SK-N-SH treated with all-trans-retinoic acid at 6 μM for 48 hours (cell line): ENCODE measurements at places on chromosomes 7 and 10.

DNA sequence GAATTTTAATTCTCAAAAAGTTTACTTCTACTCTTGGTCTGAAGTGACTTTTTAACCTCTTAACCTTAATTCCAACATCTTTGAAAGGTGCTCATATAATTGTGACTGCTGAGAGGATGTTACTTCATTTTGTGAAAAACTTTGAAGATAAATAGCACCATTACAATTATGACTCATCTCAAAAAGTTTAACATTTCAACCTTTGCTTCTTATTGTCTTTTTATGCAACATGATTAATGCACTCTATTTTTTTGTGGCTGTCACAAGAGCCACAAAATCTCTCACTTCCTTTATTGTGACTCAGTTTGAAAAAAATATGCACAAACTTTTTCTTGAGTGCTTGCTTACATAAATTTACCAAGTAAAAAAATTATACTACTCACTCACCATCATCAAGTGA, 383.1 kb downstream of the LRRTM3 start:
- ATAC-seq = no peak

DNA sequence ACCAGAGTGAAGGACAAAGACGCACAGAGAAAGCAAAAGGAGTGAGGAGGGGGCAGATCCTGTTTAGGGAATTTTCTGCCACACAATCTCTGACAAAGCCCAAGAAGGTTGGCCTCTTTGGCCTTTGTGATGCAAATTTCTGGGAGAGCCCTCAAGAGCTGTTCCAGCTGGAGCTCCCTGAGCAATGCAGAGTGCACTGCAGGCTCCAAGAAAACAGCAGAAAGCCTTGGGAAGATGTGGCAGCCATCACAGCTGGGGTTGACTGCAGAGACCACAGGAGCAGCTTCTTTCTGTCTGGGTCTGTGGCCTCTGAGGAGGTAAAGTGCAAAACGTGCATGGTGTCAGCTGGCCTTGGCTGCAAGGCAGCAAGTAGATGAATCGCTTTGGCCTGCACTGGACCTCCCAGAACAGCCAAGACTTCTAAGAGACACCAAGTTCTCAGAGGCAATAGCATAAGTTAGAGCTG, 200.2 kb downstream of the ELMO1 start:
- no peak for ATAC-seq

- peak; percentile 44; the same call in 2 of the 3 replicates for ATAC-seq
These were observed 295.9 kb downstream of the CSTF2T start for GRCh38 chr10:51403521-51403920.

DNA sequence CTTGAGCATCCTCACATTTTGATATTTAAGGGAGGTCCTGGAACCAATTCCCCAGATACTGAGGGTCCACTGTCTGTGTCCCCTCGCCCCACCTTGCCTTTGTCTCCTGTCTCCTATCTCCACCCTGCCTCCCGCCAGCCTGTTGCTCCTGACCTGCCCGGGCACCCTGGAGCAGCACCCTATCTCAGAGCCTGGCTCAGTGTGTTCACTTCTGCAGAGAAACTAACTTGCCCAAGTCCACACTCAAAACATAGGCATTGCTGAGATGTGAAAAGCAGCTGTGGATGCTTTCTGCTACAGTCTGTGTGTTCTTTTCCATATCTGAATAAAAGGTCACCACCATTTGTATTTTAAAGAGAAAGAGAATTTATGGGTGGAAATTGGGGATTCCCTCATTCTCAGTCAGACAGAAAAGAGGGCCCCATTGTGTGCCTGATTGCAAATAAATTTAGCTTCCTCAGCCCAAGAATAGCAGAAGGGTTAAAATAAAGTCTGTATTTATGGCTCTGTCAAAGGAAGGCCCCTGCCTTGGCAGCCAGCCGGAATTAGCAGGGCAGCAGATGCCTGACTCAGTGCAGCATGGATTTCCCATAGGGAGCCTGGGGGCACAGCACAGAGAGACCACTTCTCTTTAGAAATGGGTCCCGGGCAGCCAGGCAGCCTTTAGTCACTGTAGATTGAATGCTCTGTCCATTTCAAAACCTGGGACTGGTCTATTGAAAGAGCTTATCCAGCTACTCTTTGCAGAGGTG, 161.3 kb downstream of the EGFR start:
- peak; percentile 31 for ATAC-seq

DNA sequence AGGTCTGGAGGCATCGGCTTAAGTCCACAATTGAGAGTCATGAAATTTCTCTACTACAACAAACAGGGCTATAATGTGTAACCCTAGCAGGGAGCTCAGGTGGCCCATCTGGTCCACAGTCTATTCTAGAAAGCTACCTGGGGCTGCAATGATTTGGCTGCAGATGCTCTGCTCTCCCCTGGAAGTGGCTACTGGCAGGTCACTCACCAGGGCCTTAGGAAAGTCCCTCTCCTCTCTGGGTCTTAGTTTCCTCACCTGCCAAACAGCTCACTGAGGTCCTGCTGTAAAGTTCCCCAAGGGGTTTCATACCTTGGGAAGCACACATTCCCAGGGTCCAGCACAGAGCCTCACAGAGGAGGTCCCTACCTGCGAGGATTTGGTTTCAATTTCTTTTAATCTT, 2.5 kb downstream of the IGFBP3 start:
- no peak for ATAC-seq

GRCh38 chr7:14858410-14858809, 44.1 kb downstream of the DGKB start:
- ATAC-seq = no peak

DNA sequence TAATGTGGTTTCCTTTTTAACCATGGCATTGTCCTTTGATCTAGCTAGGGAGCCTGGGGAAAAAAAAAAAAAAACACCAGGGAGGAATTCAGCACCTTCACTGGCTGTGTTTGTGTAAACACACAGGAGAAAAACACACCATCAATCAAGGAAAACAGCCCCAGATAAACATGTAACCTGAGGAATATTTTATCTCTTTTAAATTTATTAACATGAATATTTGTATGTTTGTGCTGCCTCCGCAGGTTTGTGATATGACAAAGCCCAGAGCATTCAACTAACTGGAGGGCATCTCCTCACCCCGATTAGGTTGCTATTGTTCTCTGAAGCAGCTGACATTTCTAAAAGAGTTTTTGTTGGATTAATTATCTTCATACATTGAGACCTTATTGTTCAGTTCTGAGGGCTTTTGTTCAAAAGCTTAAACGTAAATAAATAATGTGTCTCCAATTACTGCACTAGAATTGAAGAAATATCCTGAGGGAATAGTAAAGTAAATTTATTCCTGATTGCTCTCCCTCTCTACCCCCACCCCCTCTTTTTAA, 89.4 kb upstream of the SEMA3E start:
- no peak; the same call in 2 of the 3 replicates for ATAC-seq

DNA sequence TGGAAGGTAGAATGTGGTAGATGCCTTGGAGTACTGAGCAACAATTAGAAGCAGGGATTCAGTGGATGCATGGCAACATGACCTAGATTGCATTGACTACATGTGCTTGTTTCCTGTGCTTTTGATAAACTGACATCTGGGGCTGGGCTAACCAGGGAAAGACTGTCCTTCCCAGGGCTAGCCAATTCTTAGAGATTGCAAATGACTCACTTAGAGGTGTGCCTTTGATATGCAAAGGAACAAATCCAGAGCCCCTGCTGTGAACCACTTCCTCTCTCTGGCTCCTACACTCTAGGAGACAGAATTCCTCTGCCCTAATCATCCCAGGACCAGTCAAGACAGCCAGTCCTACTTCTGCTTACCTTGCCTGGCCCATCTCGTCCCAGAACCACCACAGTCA, 651.5 kb downstream of the LRMDA start:
- ATAC-seq = no peak; the same call in 1 of the 3 replicates

DNA sequence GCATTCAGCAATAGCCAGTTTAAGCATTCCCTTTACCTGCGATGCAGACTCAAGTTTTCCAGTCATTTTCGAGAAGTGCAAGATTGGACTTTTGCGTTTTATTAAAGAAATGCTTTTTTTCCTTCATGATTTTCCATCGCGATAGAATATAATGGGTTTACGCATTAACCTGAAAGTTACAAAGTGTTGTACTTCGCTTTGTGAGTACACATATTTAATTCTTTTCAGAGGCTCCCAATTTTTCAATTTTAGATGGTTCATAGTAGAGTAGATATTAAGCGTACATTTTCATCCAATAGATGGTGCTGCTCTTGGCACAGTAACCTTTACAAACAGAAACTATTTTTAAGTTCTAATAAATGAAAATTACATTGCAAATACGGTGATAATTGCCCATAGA, 1.3 kb downstream of the PTPRZ1 start:
- no peak for ATAC-seq

DNA sequence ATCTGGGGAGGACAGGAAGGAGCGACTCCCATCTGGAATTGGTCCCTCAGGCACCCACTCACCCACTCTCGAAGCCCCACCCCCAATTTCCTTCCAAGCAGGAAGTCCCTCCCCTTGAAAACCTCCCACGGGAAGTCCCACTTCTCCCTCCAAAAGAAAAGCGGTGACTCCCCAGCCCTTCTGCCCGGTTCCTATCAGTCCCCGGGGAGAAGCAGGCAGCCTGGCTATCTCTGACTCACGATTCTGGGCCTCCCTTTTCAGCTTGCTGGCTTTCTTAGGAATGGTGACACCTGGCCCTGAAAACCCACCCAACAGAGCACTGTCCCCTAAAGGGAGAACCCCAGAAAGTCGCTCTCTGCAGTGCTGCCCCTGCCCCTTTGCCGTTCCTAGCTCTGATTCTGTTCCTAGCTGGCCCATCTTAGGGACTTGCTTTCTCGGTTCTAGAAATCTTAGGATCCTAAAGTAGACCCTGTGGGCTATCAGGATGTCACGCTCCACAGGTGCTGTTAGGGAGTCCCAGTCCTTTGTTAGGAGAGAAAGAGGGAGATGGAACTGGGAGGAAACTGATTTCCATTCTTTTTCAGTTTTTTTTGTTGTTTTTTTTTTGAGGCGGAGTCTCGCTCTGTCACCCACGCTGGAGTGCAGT, 6.0 kb downstream of the TSC22D4 start:
- ATAC-seq = no peak

DNA sequence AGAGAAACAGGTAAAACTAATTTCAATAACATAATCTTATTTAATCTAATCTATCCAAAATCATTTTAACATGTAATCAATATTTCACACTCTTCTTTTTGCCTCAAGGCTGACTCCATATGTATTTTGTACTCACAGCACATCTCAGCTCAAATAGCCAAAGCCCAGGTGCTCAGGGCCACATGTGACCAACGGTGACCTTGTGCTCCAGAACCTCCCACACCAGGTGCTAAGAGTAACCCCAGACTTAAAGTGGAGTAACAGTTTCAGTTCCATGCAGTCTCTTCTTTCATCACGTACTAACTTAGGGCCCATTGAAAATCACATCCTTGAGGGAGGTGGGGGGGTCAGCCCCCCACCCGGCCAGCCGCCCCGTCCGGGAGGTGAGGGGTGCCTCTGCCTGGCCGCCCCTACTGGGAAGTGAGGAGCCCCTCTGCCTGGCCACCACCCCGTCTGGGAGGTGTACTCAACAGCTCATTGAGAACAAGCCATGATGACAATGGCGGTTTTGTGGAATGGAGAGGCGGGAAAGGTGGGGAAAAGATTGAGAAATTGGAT, 47.3 kb downstream of the NCAPG2 start:
- ATAC-seq = no peak
